ENCODE measurements at places on chromosomes 1 and 21. TPM values are rescaled to one million over a fixed set of nuclear protein-coding genes. Genes with fewer than 3 reads are reported as not detected.

DNA sequence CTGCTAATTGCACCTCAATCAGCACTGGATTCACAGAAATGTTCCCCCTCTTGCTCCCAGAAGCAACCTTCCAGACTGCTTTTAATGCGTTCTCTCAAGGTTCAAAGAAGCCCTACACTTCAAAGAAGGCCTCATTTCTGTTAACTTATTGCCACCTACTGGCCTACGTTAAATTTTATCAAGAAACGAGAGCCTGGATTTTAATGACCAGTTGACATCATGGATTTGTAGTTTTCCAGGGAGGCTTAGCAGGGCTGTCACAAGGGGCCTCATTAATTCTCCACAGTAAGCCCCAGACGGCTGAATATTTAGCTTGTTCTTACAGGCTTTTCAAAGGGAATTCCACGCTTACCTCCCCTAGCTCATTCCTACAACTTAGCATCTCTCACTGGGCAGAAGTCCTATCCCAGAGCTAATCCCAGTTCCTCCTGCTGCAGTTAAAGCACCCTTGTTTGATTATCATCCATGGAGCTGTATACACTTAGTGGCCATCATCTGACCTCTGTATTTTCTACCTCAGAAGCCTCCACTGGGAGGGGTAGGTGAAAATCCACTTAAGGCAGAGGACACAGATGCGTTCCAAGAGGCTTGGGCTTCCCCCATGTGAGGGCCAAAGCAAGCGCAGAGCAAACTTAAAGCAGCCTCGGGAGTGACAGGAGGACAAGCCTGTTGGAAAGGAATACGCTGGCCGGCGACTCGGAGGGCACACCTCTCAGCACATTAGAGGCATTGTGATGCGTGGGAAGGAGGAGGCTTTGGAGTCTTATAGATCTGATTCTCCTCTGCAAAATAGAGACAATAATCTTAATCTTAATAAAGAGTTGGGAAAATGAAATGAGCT lies 32.2 kb upstream of the CYP4X1 start:
- no peak for DNase-seq

Gene SELENBP1
- total RNA-seq: not detected

DNA sequence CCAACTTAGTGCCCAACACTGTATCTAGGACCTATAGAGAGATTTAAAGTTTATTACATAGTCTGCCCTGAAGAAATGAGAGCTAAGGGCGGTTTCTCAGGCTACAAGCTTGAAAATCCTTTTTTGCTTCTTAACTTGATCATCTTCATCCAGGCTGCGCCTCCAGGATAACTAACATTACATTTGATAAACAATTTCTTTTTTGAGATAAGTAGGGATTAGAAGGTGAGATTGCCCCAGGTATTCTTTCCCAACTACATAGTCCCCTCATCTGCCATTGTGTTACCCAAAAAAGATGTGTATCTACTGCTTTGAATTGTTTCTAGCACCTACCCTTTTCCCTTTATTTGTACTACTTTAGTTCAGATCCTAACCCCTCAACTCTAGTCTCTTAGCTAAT lies 25.4 kb downstream of the NUF2 start:
- DNase-seq: no peak

Gene PTPRU
- total RNA-seq: 0.24 TPM

- no peak for DNase-seq
Measured at GRCh38 chr1:200319148-200319547, 90.7 kb downstream of the ZNF281 start.

DNA sequence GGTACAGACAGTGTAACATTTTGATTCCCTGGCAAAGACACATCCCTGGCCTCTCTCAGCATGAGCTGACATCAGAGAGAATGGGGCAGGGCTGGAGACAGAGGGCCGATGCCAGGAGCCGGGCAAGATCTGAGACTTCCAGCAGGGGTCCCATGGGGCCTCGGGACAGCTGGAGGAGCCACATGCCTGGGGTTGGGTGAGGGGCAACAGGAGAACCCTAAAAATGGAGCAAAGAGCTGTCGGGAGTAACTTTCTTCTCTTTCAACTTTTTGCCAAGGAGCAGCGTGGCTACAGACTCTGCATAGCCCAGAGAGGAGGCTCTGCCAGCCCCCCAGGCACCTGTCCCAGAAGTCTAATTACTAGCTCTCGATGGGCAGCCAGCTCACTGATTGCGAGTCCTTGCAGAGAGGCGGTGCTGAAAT lies 130.8 kb downstream of the LACTBL1 start:
- no peak for DNase-seq

GRCh38 chr1:221089273-221089672 lies 210.0 kb downstream of the HLX start:
- DNase-seq: no peak

- DNase-seq: no peak
Measured at GRCh38 chr1:163561580-163562295, 240.0 kb downstream of the NUF2 start.

DNA sequence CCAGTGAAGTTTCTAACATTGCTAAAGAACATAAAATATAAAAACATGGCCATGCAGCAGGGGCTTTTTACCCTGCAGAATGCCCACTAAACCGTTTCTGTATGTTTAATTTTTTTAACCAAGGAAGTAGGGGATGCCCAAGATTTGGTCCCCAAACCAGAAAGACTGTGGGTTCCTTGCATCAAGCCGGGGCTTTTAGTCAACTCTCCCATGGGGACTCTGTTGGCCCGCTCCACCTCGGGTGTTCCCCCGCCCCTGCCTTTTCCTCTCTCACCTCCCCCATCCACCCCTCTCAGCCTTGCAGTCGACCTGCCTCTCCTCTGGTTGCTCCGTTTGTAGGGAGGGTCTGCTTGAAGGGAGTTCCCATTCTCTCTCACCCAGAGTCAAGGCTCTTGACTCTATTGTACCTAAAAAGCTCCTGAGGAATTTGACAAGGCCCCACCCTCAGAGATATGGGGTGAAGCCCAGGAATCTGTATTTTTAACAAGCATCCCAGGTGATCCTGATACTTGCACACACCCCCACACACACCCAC lies 117.5 kb downstream of the TOMM20 start:
- DNase-seq: peak; percentile 57

DNA sequence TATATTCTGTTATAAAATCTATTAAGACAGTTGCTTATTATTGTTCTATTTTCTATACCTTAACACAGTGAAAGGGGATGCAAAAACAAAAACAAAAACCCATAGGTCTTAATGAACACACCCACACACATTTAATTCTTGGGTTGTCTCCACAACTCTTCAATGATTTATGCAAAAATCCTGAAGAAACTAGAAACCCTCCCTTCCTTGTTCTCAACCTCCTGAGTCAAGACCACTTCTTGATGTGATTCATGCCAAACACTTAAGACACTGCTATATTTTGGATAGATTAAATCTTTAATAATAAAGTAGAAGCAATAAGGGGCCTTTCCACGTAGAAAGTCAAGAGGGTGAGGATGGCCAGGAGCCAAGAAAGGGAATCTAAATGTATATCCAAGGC lies 23.4 kb downstream of the SCAF4 start:
- DNase-seq: no peak

Gene LAX1
- total RNA-seq: 12.0 TPM

- no peak for DNase-seq
Measured at GRCh38 chr1:223234534-223234933, 91.5 kb upstream of the TLR5 start.

GRCh38 chr21:43866659-43867331 lies 1.8 kb downstream of the AGPAT3 start:
- DNase-seq: peak; percentile 29

DNA sequence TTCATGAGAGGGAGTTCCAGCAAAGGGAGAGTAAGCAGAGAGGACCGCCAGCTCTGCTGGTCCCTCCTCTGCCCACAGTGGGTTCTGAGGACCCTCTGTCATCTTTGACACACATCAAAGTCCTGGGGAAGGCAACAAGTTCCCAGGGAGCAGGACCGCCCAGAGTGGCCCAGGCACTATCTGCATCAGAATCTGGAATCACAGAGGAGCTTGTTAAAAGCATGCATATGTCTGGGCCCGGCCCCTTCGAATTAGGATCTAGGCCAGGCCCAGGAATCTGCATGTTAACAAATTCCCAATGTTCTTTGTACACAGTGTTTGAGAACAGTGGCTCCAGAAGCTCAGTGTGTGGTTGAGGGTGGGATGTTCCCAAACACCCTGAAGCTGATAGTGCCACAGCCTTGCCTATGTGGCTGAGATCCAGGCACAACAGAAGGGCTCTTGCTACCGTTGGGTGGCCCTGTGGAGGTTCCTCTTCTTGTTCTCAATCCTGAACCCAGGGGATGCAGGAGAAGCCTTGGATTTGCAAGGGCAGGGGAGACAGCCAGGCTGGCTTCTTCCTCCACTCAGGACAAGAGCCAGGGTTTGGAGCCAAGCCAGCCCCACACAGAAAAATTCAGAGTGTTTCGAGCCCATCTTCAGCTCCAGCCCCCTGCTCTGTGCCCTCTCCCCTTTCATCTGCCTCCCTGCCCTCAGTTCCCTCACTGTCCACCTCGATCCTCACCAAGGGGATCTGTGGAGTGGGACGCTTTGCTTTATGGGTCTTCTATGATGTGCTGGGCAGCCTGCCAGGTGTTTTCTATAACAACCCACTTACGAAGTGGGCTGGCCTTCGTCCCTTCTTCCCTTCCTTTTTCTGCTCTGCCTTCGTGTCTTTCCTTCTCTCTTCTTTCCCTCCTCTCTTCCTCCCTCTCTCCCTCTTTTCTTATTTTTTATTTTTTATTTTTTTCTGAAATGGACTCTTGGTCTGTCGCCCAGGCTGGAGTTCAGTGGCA lies 129.0 kb upstream of the TMPRSS2 start:
- DNase-seq: no peak

DNA sequence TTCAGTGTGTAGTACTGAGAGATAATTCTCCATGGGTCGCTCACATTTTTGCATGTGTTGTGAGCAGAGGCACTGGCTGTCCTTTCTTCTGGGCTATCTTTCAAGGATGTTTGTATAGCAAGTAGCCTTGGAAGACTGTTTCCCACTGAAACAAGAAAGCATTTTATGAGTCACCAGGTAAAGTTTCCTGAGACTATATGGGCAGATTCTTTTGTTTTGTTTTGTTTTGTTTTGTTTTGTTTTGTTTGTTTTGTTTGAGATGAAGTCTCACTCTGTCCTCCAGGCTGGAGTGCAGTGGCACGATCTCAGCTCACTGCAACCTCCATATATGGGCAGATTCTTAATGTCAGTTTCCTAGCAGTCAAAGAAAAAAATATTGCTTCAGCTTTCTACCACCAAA lies 912.6 kb downstream of the TTLL7 start:
- DNase-seq: no peak

Gene PADI4
- 0.29 TPM for total RNA-seq

Gene CITED4
- 0.54 TPM for total RNA-seq

DNA sequence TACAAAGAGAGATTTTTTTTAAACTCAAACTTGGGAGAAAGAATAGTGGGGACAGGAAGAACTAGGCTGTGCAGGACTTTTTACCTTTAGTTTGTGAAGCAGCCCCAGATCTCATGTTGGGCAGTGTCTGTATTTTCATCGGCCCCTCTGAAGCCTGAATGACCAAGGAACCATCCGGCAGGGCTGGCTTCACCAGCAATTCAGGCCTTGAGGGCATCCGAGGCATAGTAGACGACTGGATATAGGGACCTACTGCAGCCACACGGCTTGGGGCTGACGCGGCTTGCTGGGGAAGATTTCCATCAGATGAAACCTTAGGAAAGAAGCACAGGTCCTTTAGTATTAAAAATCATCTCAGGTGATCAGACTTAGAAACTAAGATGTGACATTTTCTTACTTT lies 43.7 kb downstream of the TP53BP2 start:
- no peak for DNase-seq

- no peak for DNase-seq
Measured at GRCh38 chr1:59682396-59683080, 132.2 kb upstream of the HOOK1 start.

DNA sequence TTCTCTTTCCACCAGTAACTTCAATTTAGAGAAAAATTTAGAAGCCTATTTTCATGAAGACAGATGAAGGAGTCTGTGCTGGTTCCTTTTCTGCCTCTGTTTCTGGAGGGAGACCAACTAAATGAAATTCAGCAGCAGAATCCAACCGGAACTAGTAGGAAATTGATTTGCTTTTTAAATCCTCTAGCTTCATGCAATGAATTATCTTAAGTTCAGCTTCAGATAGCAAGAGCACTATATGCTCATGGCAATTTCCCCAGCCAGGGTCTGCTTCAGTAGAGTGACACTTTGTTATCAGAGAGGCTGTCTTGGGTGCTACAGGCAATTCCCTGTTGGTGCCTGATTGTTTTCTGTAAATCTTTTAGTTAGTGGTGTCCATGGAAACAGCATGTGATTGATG lies 189.7 kb downstream of the SLC35F3 start:
- no peak for DNase-seq

GRCh38 chr1:101613546-101613945 lies 376.7 kb downstream of the S1PR1 start:
- DNase-seq: no peak

DNA sequence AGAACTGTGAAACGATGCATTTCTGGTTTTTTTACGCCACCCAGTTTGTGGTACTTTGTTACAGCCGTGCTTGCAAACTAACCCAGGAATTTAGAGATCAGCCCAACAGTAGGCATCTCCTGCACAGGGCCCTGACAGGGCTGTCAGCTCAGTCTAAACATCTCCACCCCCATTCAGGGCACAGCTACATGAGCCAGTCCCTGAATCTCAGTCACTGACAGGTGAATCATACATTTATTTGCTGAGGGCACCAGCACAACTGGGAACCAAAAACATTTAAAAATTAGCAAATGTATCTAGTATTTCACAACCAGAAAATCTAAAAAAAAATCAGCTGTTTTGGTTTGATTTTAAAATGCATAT lies 30.7 kb downstream of the PRDX6 start:
- DNase-seq: no peak

- DNase-seq: no peak
Measured at GRCh38 chr1:73181190-73181540, 898.8 kb upstream of the NEGR1 start.

DNA sequence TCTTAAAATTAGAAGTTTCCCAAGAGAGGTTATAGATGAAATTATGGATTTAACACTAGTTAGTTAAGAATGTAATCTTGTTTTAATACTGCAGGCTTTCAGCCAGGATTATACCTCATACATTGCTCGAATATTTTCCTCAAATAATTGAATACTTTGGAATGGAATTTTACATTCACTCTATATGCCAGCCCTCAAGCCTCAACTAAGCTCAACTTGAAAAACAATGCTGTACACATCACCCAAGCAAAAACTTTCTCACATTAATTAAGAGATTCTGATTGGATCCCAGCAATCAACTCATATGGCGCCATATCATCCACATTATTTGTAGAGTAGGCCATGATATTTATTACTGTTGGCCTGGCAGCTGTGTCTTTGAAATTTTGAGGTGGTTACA lies 710.7 kb upstream of the ADAMTS5 start:
- DNase-seq: no peak

DNA sequence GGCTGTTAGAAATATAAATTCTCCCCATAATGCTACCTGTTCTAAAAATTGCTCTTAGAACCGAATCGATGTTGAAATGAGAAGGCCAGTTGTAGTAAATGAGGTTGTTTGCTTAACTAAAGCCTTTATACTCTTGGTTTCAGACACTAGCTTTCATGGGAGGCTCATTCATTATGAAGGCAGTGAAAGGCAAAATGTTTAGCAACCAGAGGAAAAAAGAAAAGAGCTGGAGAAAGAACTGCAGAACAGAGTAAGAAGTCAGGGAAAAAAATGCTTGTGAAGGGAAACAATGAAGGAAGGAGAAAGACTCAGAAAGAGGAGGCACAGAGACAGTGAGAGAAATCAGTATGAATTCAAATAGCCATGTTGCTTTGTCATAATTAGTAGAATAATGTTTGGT lies 128.2 kb downstream of the ATP5PO start:
- no peak for DNase-seq
